Stimulated activated CD4-positive, alpha-beta T cell treated with anti-CD3 and anti-CD28 coated beads, Interleukin-2, amount 100 ng/mL, for 48 hours (primary cell): ENCODE measurements at places on chromosomes 5 and 9.

DNA sequence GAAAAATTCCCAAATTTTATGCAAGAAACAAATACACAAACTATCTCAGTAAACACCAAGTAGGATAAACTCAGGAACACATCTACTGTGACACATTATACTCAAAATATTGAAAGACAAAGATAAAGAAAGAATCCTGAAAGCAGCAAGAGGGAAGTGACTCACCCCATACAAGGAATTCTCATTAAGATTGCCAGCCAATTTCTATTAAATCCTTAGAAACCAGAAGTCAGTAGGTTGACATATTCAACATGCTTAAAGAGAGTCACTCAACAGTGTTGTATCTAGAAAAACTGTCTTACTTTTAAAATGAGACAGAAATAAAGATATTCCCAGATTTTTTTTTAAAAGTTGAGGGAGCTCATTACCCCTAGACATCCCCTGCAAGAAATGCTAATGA lies 15.5 kb downstream of the SPATA31E1 start:
- DNase-seq: no peak

- no peak for DNase-seq
These were observed 21.2 kb upstream of the MARCHF6 start for GRCh38 chr5:10332301-10332700.

DNA sequence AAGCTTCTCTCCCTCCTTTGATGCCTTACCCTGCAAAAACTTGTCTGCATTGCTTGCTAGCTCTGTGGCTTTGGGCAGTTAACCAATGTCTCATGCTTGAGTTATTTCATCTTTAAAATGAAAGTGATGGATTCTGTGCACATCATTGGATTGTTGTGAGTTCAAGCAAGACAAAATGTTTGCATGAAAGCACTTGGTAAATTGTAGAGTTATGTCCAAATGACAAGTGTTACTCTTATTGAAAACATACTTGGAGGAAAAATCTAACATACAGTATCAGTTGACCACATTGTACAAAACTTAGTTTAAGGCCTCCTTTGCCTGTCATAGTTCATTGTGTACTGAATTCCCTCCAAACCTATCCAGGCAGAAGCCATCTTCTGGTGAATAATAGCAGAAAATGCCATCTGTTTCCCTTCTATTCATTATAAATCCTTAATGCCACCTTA lies 30.0 kb downstream of the TGFBR1 start:
- no peak for DNase-seq

DNA sequence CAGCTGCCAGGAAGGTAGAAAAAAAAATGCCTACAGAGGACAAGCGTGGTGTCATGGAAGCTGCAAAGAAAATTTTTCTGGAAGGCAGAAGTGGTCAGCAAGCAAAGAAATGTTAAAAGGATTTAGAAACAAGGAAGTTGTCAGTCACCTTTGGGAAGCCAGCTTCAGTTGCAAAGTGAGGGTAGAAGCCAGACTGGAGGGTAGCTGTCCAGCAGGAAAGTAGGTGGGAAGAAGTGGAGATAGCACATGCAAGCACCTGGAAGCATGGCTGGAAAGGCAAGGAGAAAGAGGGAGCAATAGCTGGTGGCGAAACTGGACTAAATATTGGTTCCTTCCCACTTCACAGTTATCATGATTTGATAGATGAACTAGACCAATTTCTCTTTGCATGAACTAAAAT lies 54.3 kb downstream of the ADRB2 start:
- no peak for DNase-seq

DNA sequence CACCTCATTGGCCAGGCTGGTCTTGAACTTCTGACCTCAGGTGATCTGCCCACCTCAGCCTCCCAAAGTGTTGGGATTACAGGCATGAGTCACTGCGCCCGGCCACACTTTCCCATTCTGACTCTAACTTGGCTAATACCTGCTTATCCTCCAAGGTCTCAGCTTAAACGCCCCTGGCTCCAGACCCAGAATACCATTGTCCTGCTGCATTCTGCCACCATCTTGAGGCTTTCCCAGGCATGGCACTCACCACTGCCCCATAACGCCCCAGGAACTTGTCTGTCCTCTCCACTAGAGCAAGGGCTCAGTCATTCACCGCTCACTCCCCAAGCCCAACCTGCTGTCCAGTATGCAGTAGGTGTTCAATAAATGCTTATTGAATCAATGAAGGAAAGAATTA lies 39.8 kb downstream of the CAMK2A start:
- no peak for DNase-seq

DNA sequence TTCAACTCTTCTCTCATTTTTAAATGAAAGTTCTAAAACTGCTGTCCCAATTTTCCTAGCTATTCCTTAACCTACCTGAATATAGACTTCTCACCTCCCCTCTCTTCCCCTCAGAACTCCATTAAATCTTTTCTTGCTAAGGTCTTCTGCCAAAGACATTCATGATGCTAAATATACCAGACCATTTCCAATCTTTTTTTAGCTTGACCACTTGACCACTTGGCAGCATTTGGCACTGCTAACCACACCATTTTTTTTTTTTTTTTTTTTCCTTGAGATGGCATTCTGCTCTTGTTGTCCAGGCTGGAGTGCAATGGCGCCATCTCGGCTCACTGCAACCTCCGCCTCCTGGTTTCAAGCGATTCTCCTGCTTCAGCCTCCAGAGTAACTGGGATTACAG lies 3.6 kb upstream of the ZNF131 start:
- no peak for DNase-seq

- no peak for DNase-seq
These were observed 354.2 kb downstream of the ARL15 start for GRCh38 chr5:53956196-53956595.
